ENCODE measurements at places on chromosomes 5 and 9.

GRCh38 chr9:18544456-18544855 lies 70.5 kb downstream of the ADAMTSL1 start:
- DNase-seq = no peak

DNA sequence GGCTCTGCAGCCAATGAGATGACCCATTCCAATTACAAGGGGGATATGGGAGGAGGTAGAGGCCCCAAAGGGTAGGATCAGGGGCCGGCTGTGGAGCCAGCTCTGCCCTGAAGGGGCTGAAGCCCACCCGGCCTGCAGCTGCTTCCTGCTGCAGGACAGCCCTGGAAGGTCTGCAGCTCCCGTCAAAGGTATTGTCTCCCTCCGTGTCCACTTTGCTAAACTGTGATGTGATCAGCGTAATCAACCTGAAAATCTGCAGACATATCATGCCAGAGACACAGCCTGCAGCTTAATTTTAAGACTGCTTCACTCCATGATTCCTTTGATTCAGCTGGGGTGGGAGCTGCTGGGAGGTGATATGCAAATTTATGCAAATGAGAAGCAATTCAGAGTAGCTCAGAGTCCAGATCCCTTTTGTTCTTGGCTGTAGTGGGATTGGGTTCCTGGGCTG lies 90.7 kb downstream of the GADD45G start:
- no peak for DNase-seq

DNA sequence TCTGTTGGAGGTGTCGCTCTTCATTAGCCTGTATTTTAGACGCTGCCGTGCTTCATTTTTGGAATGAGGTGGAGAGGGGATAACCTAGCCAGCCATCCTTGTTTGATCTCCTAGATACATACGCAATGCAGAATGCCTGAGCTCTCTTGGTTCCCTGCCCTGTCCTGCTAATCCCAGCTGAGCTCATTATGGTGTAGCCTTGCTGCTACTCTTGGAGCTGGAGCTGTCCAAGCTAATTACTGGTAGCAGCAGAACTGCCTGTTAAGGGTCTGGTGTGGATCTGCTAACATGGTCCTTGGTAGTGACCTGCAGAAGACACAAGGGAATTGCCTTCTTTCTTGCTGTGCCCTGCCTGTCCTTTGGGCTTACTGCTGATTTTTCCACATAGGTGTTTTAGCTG lies 207.9 kb downstream of the CNTLN start:
- DNase-seq = no peak

- no peak for DNase-seq
Measured at GRCh38 chr5:149262315-149262714, 9.3 kb upstream of the AFAP1L1 start.

- no peak for DNase-seq
Measured at GRCh38 chr5:136905571-136905970, 540.2 kb upstream of the TRPC7 start.

- no peak for DNase-seq
Measured at GRCh38 chr5:74865804-74866595, at the start of gene FAM169A. Gene FAM169A (minus strand): TSS chr5:74866387. CDS start chr5:74841676, 24,711 bp downstream.

GRCh38 chr9:84331119-84331809 lies 9.3 kb downstream of the SLC28A3 start:
- no peak for DNase-seq

- DNase-seq = no peak
Measured at GRCh38 chr9:109588415-109588814, 90.3 kb upstream of the PTPN3 start.

DNA sequence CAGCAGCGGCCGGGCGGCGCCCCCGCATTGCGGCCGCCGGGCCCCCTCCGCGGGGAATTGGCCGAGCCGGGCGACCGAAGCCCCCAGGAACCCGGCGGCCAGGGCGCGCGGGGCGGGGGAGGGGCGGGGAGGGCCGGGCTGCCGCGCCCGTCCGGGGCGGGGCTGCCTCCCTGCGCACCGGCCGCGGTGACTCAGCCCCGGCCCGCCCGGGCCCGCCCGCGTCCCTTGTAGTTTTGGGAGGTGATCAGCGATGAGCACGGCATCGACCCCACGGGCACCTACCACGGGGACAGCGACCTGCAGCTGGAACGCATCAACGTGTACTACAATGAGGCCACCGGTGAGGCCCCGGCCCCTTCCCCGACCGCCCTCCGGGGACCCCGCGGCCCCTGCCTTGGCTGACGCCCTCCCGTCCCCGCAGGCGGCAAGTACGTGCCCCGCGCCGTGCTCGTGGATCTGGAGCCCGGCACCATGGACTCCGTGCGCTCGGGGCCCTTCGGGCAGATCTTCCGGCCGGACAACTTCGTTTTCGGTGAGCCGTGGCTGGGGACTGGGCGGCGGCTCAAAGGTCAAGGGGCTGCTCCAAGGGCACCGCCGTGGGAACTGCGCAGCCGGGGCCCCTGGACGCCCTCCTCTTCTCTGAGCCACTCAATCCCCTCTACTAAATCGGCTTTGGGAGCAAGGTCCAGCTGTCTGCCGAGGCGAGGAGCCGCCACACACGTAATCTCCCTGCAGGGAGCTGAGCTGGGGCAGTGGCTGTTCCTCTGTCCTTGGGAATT lies 592 bp downstream of the TUBB4B start:
- DNase-seq = no peak

DNA sequence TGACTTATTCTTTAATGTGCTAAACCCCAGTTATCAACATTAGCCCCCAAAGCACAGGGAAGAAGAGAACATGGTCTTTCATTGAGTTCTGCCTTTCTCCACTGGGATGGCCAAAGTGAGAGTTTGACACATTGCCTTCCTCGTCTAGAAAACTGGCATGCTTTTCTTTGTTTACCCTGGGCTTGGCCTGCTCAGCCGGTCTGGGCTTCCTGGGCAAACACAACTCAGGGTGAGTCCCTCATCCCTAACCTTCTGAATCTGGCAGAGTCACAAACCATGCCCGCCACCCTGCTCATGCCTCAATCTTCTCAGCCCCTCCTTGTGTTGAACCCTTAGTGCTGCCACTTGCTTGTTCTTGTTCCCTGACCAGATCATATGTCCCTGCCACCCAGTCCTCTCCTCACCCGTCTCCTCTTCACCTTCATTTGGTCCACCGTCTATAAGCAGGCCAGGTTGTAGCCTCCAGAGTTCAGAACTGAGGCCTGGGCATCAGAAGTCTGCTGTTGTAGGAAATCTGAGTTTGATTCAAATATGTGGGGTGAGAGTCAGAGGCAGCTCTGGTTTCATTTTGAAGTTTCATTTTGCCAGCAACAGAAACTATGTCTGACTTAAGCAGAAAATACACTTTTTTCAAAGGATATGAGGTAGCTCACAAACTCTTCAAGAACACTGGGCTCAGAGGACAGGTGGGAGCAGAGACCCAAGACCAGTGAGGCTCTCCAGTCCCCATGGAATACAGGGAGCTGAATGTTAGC lies 217.6 kb downstream of the NDUFS4 start:
- no peak for DNase-seq

Data from fibroblast of skin of left biceps (primary cell).